ENCODE measurements at places on chromosomes 16 and 17.

DNA sequence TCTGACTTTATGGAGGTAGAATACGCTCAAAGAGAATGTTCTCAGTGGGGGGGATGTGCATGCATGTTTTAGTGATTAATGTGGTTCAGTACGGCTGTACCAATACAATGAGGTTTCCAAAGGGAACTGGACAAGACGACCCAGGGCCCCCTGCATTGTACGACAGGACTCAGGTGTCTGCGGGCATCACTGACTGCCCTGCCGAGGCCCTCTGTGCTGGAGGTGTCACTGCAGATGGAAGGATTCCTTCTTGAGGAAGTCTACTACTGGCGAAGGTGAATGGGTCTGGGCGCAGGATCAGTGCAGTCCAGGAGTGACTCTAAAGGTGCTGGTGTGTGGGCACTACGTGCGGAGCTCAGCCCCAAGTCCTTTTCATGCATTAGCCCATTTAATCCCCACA, 3.5 kb upstream of the LGALS9 start:
- no peak for DNase-seq

- no peak for DNase-seq
These were observed 20.3 kb upstream of the CALB2 start for GRCh38 chr16:71338193-71338592.

- DNase-seq = no peak
These were observed 32.6 kb downstream of the IGF2BP1 start for GRCh38 chr17:49029801-49030200.

DNA sequence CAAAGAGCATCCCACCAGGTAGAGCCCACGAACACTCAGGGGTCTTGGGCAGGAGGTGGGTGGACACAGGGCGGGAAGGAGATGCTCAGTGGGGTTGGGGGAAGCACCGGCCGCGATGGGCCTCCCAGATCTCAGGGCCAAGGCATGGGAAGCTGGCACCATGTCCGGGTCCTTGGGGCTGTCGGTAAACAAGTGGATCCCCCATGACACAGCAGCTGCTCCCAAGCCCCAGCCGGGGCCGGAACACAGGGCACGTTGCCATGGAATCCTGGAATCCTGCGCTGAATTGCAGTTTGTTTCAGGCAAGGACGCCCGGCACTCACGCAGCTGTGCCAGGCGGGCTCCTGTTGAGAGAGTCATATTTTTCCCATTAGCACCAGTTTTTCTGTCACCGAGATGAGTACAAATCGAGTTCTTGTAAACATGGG, 23.0 kb upstream of the CHMP6 start:
- no peak for DNase-seq

- no peak for DNase-seq
These were observed 118.5 kb upstream of the ZFHX3 start for GRCh38 chr16:73166441-73166851.

- no peak for DNase-seq
These were observed 727.5 kb downstream of the KCNJ2 start for GRCh38 chr17:70896843-70897242.

DNA sequence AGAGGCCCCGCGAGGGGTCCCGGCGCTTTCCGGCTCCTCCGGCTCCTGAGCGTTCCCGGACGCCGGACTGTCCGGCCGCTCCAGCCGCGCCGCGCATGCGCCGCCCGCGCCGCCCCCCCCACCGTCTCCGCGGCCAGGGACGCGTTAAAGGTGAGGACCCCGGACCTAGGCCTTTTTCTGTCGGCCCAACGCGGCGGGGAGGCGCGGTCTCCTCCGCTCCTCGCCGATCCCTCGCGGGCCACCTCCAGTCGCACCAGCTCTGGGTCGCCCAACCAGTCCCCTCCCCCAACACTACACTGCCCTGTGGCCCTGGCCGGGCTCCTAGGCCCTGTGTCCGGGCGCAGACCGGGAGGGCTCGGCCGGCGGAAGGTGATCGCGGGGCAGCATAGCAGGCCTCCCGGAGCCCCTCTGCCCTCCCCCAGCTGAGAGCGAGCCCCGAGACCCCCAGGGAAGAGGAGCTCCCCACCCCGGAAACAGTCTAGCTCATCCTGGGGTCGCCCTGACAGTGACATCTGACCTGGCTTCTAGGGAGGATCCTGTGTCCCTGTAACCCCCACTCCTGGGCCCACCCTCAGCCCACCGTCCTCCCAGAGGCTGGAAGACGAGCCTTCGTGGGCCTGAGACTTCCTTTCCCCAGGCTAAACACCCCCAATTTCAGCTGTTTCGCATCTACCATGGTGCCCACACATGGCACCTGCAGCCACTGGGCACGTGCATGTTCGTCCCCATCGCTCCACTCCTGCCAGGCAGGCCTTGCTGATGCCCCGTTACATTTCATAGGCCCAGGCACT, 14.7 kb upstream of the BCAR1 start:
- DNase-seq = peak; percentile 31

GRCh38 chr17:75130632-75131277, 787 bp downstream of the NT5C start:
- no peak for DNase-seq

- no peak for DNase-seq
These were observed 2.8 kb downstream of the RAD51D start for GRCh38 chr17:35116845-35117244.

- no peak for DNase-seq
These were observed 4.5 kb downstream of the TBX4 start for GRCh38 chr17:61456688-61457225.

DNA sequence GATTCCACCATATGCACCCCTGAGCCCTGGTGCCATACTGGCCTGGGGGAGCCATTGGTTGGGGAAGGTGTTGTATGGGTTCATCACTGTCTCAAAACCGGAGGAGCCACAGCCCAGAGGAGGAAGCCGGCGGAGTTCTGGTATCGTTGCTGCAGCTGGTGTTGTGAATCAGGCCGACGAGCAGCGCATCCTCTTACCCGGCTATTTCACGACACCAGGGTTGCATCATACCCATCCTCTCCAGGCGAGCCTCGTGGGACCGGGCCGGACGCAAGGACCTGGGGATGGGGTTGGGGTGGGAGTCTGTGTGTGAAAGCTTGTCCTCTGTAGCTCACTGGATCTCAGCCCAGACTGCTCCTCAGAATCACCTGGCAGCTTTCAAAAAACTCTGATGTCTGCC, 6.6 kb upstream of the SLC12A3 start:
- DNase-seq = no peak
